ENCODE measurements at places on chromosomes 5 and 9. TPM values are rescaled to one million over a fixed set of nuclear protein-coding genes. Genes with fewer than 3 reads are reported as not detected.

Gene PCDHA1
- total RNA-seq, result 0.13 TPM

Gene SPAG8
- 0.32 TPM for total RNA-seq

Gene SLC45A2
- not detected for total RNA-seq

Gene ARAP3
- total RNA-seq, result 26.2 TPM

Gene RANBP17
- total RNA-seq, result 5.5 TPM

Gene SPACA9
- 1.5 TPM for total RNA-seq

Gene PCDHB4
- total RNA-seq, result under 0.01 TPM

Gene TMEM171
- total RNA-seq, result 2.1 TPM

Gene TAF11L6
- not detected for total RNA-seq
